ENCODE measurements at places on chromosomes 4 and X. TPM values are rescaled to one million over a fixed set of nuclear protein-coding genes. Genes with fewer than 3 reads are reported as not detected.

CT45A10 gene
- 0.51 TPM for total RNA-seq

KCND1 gene
- 0.70 TPM for total RNA-seq

TLR8 gene
- total RNA-seq, result not detected

HSFX4 gene
- total RNA-seq, result not detected

PAPSS1 gene
- 29.8 TPM for total RNA-seq

SCRG1 gene
- total RNA-seq, result not detected

SGMS2 gene
- total RNA-seq, result 41.3 TPM

TDO2 gene
- 0.64 TPM for total RNA-seq

SSX1 gene
- total RNA-seq, result not detected

ASB12 gene
- total RNA-seq, result not detected

PROM1 gene
- 0.53 TPM for total RNA-seq

ABHD18 gene
- 4.0 TPM for total RNA-seq

TRIM61 gene
- not detected for total RNA-seq

DUSP21 gene
- total RNA-seq, result not detected

ODAPH gene
- not detected for total RNA-seq

MSANTD1 gene
- total RNA-seq, result 0.05 TPM

CT45A5 gene
- total RNA-seq, result 0.09 TPM

SPANXA1 gene
- total RNA-seq, result 0.25 TPM

PASD1 gene
- total RNA-seq, result not detected

CPZ gene
- total RNA-seq, result 0.11 TPM

CLIC2 gene
- 0.07 TPM for total RNA-seq

ITIH6 gene
- not detected for total RNA-seq

EDNRA gene
- 0.30 TPM for total RNA-seq

STBD1 gene
- 13.8 TPM for total RNA-seq

PLP1 gene
- not detected for total RNA-seq

CLNK gene
- not detected for total RNA-seq

FAM47A gene
- not detected for total RNA-seq

TSPAN7 gene
- 3.0 TPM for total RNA-seq

MAOA gene
- 0.80 TPM for total RNA-seq

CYLC1 gene
- not detected for total RNA-seq

RGN gene
- total RNA-seq, result not detected

KLKB1 gene
- total RNA-seq, result not detected

BCLAF3 gene
- 3.5 TPM for total RNA-seq

SMIM10L2A gene
- total RNA-seq, result 0.22 TPM

APLN gene
- total RNA-seq, result 0.72 TPM

FAM184B gene
- 0.01 TPM for total RNA-seq

RHOXF2B gene
- total RNA-seq, result not detected

KCNE5 gene
- total RNA-seq, result not detected

GC gene
- not detected for total RNA-seq

HSD17B13 gene
- total RNA-seq, result 0.05 TPM

MSMO1 gene
- 17.1 TPM for total RNA-seq

GLOD5 gene
- not detected for total RNA-seq

EPGN gene
- not detected for total RNA-seq

TLL1 gene
- total RNA-seq, result 0.11 TPM

PRDX4 gene
- 251 TPM for total RNA-seq

IBSP gene
- total RNA-seq, result not detected

RTL3 gene
- total RNA-seq, result 0.16 TPM

ARHGEF38 gene
- total RNA-seq, result not detected

CACNA1F gene
- total RNA-seq, result not detected

UCP1 gene
- total RNA-seq, result 0.07 TPM

NHS gene
- total RNA-seq, result 2.6 TPM

TBC1D14 gene
- 43.8 TPM for total RNA-seq

MMRN1 gene
- total RNA-seq, result not detected

FHDC1 gene
- 1.1 TPM for total RNA-seq

GCNA gene
- total RNA-seq, result 1.8 TPM
